ENCODE measurements at places on chromosomes 2 and 18. TPM values are rescaled to one million over a fixed set of nuclear protein-coding genes. Genes with fewer than 3 reads are reported as not detected.

The SEPTIN10 gene
- total RNA-seq: 4.1 TPM

DNA sequence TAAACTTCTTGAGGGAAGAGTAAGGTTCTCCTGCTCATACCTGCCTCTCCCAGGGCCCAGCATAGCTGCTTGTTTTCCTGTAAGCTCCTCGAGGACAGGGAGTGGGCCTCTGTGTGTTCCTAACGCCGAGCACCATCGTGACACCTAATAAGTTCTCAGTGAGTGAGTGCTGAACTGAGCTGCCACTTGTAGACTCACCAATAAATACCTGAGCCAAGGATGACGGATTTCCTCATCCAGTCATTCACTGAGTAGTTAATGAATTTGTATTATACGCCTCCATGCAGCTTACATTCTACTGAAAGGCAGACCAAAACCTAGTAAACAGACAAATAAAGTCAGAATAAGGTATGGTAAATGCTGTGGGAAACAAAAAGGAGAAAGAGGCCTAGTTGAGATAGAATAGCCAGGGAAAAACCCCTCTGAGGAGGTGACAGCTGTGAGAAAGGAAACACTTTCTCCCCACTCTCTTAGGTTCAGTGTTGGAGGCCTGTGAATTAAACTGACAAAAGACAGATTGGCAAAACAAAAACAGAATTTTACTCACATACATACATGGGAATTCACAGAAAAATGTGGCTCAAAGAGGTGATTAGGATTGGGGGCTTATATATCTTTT lies 138.6 kb downstream of the B3GNT2 start:
- H3K4me3 ChIP-seq: no peak overlapping the region
- H3K27me3 ChIP-seq: peaks cover 1% of the 10 kb centered on the region
- no peaks in the 10 kb centered on the region for H3K36me3 ChIP-seq
- H3K27ac ChIP-seq: no peak overlapping the region

DNA sequence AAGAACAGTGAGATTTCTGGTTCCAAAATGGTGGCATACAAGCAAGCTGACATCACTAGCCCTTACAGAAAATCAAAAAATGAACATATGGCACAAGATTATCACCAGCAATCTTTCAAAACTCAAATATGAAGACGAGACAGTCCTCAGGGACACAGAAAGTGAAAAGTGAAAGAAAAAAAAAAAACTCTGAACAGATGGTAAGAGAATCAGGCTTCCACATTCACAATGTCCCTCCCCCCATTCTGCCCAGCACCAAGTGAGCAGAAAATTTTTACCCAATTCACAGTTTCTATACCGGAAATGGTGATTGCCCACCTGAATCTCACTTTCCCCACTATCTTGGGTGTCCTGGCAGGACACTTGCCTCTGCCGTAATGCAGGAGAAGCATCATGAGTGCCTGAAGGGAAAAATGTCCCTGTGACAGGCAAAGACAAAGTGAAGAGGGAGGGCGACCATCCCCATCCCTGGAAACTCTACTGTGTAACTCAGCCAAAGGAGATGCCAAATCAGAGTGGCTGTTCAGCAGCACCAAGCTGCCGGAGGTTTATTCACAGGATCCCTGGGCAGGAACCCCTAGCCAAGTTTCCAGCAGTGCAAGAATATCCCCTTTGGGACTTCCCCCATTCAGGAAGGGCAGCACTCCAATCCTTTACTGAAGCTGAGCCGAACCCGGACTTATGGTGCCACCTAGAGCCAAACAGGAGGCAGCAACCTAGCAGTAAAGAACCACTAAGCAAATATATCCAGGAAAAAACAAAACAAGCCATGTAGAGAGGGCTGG lies 312.2 kb downstream of the LRATD1 start:
- no peak for DNase-seq
- peaks cover 7% of the 10 kb centered on the region for H3K27me3 ChIP-seq
- no peak overlapping the region for H3K4me3 ChIP-seq
- H3K27ac ChIP-seq: no peak overlapping the region
- no peaks in the 10 kb centered on the region for H3K36me3 ChIP-seq

DNA sequence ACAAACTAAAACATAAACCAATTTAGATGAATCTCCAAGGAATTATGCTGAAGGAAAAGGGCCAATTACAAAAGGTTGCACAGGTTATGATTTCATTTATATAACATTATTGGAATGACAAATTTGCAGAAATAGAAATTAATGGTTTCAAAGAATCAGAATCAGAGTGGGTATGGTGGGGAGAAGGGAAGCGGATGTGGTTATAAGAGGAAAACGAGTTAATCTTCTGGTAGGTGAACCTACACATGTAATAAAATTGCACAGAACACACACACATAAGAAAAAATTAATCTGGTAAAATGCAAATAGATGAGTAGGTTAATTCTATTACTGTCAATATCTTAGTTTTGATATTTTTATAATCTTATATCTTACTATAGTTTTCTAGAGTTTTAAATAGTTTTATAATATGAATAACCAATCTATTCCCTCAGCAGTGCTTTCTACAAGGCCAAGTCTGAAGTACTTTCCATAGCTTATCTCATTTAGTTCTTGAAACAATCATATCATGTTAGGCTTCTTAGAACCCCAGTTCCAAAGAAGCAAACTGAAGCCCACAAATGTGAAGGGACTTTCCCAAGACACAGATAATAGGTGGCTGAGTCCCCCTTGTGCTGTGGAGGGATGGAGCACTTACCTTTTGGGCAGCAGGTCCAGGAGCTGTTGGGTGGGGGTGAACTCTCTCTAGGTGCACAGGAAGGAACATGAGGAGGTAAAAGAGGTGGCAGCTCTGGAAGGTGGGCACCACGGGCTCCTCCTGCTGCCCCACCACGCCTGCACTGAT lies 31.5 kb downstream of the ZNF519 start:
- peaks cover 13% of the 10 kb centered on the region for H3K4me1 ChIP-seq
- H3K36me3 ChIP-seq: peaks cover 45% of the 10 kb centered on the region
- DNase-seq: no peak

- H3K4me1 ChIP-seq: no peaks in the 10 kb centered on the region
- H3K27ac ChIP-seq: no peak overlapping the region
- H3K36me3 ChIP-seq: no peaks in the 10 kb centered on the region
- no peak overlapping the region for H3K4me3 ChIP-seq
- H3K27me3 ChIP-seq: no peaks in the 10 kb centered on the region
- DNase-seq: no peak
Observed at GRCh38 chr2:1472350-1472749, 59.1 kb downstream of the TPO start.

- no peaks in the 10 kb centered on the region for H3K27me3 ChIP-seq
- no peaks in the 10 kb centered on the region for H3K4me1 ChIP-seq
- H3K36me3 ChIP-seq: no peaks in the 10 kb centered on the region
- no peak overlapping the region for H3K4me3 ChIP-seq
Observed at GRCh38 chr2:71562518-71562917, 109.2 kb downstream of the DYSF start.

DNA sequence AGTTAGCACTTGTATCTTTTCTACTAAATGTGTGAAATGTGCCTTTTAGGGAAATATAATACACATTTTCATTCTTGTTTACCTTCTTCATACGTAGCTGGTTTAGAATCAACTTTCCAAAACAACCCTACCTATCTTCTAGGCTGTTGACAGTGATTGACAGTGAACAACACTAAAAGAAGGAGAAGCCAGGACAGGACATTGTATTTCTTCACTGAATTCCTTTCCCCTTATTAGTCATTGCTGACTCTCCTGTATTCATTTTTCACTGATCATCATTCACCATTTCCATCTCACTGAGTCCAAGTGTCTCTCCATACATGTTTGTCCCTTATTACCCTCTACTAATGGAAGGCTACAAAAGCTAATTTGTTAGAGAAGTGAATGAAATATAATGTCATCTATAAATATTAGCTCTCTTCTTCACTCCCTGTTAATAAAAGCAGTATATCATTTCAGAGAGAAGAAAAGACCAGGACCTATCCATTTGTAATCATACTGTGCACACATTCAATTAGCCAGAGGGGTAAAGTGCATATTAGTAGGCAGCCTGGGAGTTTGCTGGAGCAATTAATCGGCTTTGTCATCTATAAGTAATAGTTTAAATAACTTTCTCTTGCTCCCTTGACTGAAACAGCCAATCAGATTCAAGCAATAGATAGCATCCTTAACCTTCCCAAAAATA lies 192.5 kb upstream of the FOSL2 start:
- no peak for DNase-seq
- no peaks in the 10 kb centered on the region for H3K27me3 ChIP-seq
- H3K4me1 ChIP-seq: peaks cover 6% of the 10 kb centered on the region

DNA sequence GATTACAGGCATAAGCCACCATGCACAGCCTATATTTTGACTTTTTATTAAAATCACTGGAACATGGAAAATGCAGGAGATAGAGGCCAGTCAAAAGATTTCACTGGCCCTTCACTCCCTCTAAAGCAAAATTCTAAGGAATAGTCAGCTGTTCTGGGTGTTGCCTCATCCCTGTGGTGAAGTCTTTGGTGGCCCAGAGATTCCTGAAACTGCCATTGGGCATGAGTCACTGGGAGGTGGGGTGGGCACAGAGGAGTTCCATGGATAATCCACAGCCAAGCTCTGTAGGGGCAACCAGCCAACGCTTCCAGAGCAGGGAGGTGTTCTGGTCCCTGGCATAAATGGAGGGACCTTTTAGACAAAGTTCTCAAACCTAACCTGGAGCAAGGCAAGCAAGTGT lies 89.7 kb upstream of the TTC39C start:
- H3K4me3 ChIP-seq: no peak overlapping the region
- peaks cover 32% of the 10 kb centered on the region for H3K4me1 ChIP-seq
- H3K27me3 ChIP-seq: peaks cover 5% of the 10 kb centered on the region
- DNase-seq: no peak
- H3K36me3 ChIP-seq: no peaks in the 10 kb centered on the region

DNA sequence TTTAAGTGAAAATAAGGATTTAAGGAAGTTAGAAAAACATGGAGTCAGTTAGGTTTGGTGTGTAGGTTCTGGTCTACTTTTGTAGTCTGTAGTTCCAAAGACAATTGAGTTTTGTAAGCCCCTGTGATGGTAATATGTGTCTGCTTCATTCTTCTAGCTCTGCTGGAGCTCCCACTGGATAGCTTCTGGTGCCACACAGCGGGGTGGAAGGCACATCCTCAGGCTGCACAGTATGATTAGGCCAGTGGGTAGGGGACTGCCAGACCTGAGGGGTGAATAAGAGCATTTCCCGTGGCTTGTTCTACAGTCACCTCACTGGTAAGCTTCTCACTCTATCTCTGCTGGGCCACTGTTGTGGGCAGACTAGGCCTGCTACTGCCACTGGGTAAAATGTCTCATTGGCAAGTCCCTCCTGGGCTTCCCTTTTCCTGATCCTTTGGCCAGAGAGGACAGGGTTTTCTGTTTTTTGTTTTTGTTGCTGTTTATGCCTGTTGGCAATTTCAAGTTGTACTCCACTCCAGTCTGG lies 44.5 kb downstream of the TMEM131 start:
- H3K27ac ChIP-seq: no peak overlapping the region
- H3K36me3 ChIP-seq: peaks cover 4% of the 10 kb centered on the region
- DNase-seq: no peak

DNA sequence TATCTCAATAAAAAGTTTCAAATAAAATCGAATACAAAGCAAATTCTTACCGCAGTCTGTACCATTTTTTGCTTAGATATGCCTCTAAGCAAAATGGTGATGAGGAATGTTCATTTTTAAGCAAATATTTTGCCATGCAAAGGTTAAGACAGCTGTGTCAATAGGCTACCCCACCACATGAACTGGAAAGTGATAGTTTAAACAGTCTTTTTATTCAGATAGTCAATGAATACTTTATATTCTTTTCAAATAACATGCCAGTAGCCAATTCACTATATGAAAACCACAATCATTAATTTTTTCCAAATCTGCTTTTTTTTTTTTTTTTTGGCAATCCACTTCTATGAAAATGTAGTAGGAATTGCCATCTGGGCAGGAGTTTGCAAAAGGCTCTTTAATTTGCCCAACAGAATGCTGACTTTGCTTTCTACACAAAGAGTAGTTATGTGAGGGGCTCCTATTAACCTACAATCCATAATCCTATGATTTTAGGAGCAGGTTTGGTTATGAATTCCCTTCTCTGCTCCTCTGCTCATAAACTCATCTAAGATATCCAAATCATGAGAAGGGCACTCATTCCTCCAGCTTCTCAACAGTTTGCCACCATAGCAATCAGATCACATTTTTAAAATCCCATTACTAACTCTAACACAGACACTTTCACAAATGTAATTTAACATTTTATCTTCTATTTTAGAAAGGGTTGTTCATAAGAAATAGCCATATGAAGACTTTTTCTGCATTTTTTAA lies 69.2 kb downstream of the SLC40A1 start:
- H3K4me1 ChIP-seq: no peaks in the 10 kb centered on the region
- no peak overlapping the region for H3K27ac ChIP-seq
- no peaks in the 10 kb centered on the region for H3K36me3 ChIP-seq
- H3K27me3 ChIP-seq: peaks cover 3% of the 10 kb centered on the region
- DNase-seq: no peak
- H3K4me3 ChIP-seq: no peak overlapping the region

The DCDC2C gene
- not detected for total RNA-seq

The OST4 gene
- 305 TPM for total RNA-seq

DNA sequence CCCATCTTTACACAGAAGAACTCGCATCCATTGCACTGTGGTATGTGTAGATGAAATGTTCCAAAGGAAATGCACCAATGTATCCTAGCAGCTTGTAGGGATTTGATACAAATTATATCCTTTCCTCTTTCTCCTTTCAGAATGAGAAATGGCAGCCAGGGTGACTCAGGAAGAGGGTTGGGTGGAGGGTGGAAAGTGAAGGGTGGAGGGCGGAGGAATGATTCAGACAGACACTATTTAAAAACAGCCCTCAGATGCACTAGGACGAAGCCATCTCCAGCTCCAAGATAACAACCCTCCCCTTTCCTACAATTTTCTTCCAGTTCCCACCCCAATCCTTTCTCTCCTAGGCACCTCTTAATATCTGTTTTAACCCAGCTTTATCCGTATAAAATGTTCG lies 96.2 kb upstream of the STK39 start:
- no peak for DNase-seq
- no peak overlapping the region for H3K27ac ChIP-seq
- no peaks in the 10 kb centered on the region for H3K36me3 ChIP-seq
- H3K27me3 ChIP-seq: peaks cover 11% of the 10 kb centered on the region
- H3K4me3 ChIP-seq: no peak overlapping the region

DNA sequence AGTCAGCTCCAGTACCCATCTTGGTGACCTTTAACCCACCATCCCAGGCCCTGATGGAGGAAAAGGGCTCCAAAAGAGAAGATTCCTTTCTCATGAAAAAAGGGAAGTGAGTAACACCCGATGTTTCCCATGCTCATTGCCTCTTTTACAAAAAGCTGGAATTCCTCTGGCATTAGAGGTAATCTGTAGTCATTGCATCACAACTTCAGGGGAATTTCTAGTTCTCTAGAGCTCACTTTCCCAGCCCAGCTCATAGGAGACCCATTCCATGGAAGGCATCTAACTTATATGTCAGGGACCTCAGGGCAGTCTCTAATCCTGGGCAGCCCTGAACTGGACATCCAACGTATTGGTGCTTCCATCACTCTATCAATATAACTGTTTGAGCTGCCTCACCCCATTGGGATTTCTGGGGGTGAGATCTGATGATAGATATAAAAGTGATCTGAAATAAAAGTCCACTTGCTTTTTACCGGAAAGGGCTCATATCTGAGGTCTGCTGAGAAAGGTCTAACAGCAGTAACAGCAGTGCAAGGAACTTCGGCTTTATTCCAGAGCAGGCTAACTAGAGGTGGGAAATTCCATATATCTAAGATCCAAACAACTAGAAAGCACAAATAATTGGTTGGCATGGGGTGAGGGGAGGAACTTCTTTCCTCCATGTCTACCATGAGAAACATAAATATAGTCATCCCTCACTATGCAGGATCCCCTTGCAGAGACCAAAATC lies 106.1 kb downstream of the ETAA1 start:
- H3K27ac ChIP-seq: no peak overlapping the region
- DNase-seq: no peak
- no peaks in the 10 kb centered on the region for H3K4me1 ChIP-seq
- H3K4me3 ChIP-seq: no peak overlapping the region
- no peaks in the 10 kb centered on the region for H3K27me3 ChIP-seq
